MCF 10A (cell line): ENCODE measurements at places on chromosomes 4 and X. TPM values are rescaled to one million over a fixed set of nuclear protein-coding genes. Genes with fewer than 3 reads are reported as not detected.

- no peak overlapping the region for H3K4me3 ChIP-seq
- H3K27ac ChIP-seq, result no peak overlapping the region
- no peaks in the 10 kb centered on the region for H3K4me1 ChIP-seq
- peaks cover 12% of the 10 kb centered on the region for H3K27me3 ChIP-seq
These were observed 22.2 kb downstream of the SATL1 start for GRCh38 chrX:85221361-85221760.

DNA sequence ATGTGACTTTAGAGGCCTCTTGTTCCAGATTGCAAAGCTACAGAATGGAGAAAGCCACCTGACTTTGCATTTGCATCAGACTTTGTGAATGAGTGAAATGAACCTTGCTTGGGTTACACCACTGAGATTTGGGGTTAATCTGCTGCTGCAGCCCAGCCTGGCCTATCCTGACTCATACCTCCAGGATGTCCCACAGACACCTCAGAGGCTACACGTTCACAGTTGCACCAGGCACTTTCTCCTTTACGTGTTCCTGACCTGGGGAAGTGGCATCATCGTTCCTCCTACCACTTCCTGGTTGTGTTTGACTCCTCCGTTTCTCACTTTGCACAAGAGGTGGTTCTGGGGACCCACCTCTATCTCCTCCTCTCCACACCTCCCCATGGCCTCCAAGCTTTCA lies 9.2 kb upstream of the SORCS2 start:
- H3K27ac ChIP-seq, result no peak overlapping the region
- H3K4me3 ChIP-seq, result no peak overlapping the region
- H3K27me3 ChIP-seq, result peaks cover 18% of the 10 kb centered on the region
- H3K4me1 ChIP-seq, result no peaks in the 10 kb centered on the region
- H3K36me3 ChIP-seq, result no peaks in the 10 kb centered on the region
- no peak for DNase-seq

- peaks cover 49% of the 10 kb centered on the region for H3K27me3 ChIP-seq
- no peaks in the 10 kb centered on the region for H3K4me1 ChIP-seq
- no peak overlapping the region for H3K4me3 ChIP-seq
- no peak for DNase-seq
- H3K27ac ChIP-seq, result no peak overlapping the region
These were observed 241.7 kb downstream of the PPP1R2C start for GRCh38 chrX:42536286-42536685.

DNA sequence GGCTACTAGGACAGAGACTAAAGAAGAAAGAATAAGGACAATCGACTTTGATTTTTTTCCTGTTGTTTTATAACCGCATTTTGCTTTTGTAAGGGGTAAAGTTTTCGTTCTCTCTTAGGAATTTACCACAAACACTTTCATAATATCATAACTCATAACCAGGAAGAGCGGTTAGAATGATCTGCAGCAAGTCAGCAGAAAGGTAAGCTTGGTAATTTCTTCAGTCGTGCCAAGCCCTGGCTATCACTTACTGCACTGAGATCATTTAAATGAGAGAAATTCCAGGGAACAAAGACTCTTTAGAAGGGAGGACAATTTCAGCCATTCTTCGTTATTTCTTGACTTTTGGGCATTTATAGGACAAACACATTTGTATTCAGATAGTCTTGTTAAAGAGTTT lies 258.1 kb downstream of the UNC5C start:
- no peaks in the 10 kb centered on the region for H3K36me3 ChIP-seq
- peak; percentile 47 for DNase-seq
- H3K27ac ChIP-seq, result no peak overlapping the region

GRCh38 chr4:37760840-37761239 lies 65.6 kb upstream of the PGM2 start:
- H3K27me3 ChIP-seq, result no peaks in the 10 kb centered on the region
- peaks cover 29% of the 10 kb centered on the region for H3K4me1 ChIP-seq
- H3K36me3 ChIP-seq, result no peaks in the 10 kb centered on the region
- no peak for DNase-seq

- no peaks in the 10 kb centered on the region for H3K36me3 ChIP-seq
- no peak for DNase-seq
- peaks cover 49% of the 10 kb centered on the region for H3K27me3 ChIP-seq
- no peak overlapping the region for H3K27ac ChIP-seq
- no peaks in the 10 kb centered on the region for H3K4me1 ChIP-seq
These were observed 311.5 kb downstream of the IL1RAPL2 start for GRCh38 chrX:104877504-104877903.

GRCh38 chrX:73457306-73457705 lies 10.5 kb downstream of the CDX4 start:
- no peak for DNase-seq
- H3K36me3 ChIP-seq, result no peaks in the 10 kb centered on the region
- H3K27ac ChIP-seq, result no peak overlapping the region
- H3K4me1 ChIP-seq, result no peaks in the 10 kb centered on the region
- H3K27me3 ChIP-seq, result peaks cover 91% of the 10 kb centered on the region
- H3K4me3 ChIP-seq, result no peak overlapping the region

DNA sequence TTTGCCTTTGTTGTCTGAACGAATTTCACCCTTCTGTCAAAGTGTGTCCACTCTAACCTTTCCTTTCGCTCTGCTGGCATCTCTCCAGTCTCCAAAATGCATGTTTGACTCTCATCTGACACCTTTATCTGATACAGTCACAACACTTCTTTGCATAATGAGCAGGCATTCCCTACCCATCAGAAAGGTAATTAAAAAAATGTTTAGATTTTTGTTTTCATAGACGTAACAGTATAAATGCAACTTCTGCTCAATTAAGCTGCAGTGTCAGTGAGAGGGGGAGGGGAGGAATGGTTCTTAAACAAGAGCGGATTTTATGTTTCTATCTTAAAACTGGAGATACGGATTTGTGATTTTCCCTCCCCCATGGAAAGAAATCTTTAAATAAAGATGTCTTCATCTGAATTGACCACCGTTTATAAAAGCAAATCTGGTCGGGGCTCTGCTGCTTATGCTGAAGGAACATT lies 70.2 kb downstream of the CXXC4 start:
- no peak overlapping the region for H3K27ac ChIP-seq
- H3K4me3 ChIP-seq, result no peak overlapping the region
- H3K27me3 ChIP-seq, result no peaks in the 10 kb centered on the region
- no peak for DNase-seq
- H3K36me3 ChIP-seq, result no peaks in the 10 kb centered on the region

DNA sequence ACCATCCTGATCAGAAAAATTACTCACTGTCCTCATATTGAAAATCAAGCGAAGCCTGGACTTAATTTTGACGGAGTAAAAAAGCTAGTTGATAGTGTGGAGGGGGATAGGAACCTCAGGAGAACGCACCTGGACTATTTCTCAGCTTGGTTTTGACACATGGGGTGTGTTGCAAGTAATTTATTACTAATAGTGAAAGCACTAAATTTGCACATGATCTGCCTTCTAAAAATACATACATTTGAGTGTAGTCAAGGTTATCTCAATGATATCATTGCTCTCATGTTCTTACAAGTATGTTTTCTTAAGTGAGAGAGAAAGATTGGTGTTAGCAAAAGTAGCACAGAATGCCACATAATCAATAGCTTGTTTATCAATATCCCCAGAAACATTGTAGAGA lies 29.5 kb downstream of the LRIT3 start:
- no peak overlapping the region for H3K4me3 ChIP-seq
- no peaks in the 10 kb centered on the region for H3K36me3 ChIP-seq
- no peaks in the 10 kb centered on the region for H3K27me3 ChIP-seq

- no peak overlapping the region for H3K27ac ChIP-seq
- no peak for DNase-seq
- H3K4me1 ChIP-seq, result no peaks in the 10 kb centered on the region
- H3K27me3 ChIP-seq, result peaks cover 67% of the 10 kb centered on the region
- H3K36me3 ChIP-seq, result no peaks in the 10 kb centered on the region
- no peak overlapping the region for H3K4me3 ChIP-seq
These were observed 34.0 kb upstream of the RNF128 start for GRCh38 chrX:106692425-106693065.

DNA sequence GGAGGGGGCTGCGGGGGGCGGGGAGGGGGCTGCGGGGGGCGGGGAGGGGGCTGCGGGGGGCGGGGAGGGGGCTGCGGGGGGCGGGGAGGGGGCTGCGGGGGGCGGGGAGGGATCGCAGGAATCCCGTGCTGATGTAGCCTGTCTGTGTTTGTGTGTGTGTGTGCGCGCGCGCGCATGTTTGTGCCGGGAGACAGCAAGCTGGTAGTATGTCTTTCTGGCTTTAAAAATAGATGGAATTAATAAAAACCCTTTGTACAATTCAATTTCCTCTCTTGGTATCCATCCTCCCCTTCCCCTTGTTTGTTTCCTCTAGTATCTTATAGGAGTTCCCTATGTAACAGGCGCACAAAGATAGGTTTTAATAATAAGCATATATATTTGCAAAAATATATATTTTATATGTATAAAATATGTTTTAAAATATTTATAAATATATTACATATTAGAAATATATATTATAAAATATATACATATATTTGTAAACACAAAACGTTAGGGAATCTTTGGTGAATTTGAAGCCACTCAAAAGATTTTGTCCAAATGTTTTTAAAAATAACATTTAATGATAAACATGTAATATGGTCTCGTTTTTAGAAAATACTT lies 782 bp downstream of the ARHGAP24 start:
- H3K4me1 ChIP-seq, result peaks cover 18% of the 10 kb centered on the region
- DNase-seq, result no peak
- H3K27ac ChIP-seq, result peak overlapping the region; percentile 81
- H3K4me3 ChIP-seq, result peak overlapping the region; percentile 88

DNA sequence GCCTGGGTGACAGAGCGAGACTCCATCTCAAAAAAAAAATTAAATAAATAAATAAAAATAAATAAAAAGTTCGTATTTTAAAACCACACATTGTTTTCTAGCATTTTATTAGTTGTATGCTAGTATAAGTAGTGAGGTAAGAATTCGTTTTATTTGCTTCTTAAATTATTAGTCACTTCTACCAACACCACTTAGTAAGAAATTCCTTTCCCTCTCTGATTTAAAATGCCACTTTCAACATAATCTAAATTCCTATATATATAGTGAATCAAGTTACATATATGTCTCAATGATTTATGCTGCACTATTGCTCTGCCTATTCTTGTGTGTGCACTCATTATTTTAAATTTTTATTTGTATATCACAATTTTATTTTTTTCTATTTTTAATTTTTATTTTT lies 72.1 kb downstream of the MAGEC1 start:
- no peaks in the 10 kb centered on the region for H3K27me3 ChIP-seq
- H3K4me3 ChIP-seq, result no peak overlapping the region
- no peak for DNase-seq

The ASB9 gene
- total RNA-seq, result 0.68 TPM in 1 of 2 replicates, not detected in the other

The EPHA5 gene
- 0.12 and 0.28 TPM in 2 replicates for total RNA-seq

The CSAG3 gene
- total RNA-seq, result not detected in 2 replicates
